NK-92 treated with Interleukin-12 subunit alpha and Interleukin-12 subunit beta, amount 100 ng/mL, for 24 hours (cell line): ENCODE measurements at places on chromosomes 7 and 10.

DNA sequence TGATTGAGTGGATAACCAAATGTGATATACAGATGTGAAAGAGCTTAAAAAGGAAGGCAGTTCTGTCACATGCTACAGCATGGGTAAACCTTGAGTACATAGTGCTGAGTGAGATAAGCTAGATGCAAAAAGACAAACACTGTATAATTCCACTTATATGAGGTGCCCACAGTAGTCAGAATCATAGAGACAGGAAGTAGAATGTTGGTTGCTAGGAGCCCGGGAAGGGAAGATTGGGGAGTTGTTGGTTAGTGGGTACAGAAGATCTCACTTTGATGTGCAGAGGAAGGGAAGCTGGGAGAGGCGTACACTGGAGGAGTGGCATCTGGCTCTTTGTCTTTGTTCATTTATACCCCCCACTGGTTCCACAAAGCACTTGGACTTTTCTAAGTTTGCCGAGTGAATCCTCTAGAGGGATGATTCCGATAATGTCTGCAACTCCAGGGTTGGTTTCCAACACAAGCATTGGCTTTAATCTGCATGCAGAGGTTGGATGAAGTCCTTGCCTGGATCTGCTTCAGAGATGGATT lies 39.5 kb downstream of the TSPAN14 start:
- no peak for DNase-seq

GRCh38 chr7:148611692-148612091 lies 21.1 kb downstream of the C7orf33 start:
- DNase-seq = no peak

DNA sequence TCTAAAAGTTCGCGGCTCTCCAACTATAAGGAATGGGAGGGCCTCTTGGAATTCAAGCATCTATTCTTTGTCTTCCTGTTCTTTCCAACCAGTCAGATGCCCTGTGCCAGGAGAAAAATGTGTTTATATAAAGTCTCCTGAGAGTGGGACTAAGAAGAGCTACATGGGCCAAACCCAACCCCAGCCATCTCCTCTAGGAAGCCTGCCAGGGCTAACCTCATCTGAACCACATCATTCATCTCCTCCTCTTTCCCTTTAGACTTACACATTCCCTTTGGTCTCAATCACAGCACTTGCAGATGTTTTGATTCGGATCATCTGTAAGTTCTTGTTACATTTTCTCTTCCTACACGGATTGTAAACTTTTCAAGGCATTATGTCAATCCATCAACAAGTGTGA lies 62.6 kb downstream of the DOCK4 start:
- no peak for DNase-seq

DNA sequence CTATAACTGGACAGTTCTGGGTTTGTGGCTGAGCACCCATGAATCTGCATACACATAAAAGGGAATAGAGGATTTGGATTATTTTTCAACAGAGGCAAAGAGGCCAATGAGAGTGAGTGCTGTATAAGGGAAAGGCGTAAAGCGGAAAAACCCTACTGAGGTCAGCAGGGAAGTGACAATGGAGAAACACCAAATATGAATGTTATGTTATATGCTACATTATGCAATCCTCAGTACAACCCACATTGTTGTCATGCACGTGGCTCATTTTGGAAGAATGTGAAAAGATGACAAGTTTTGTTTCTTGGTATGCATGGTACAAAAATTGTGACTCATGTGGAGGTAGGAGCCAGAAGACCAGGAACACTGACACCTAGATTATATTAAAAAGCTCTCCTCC lies 113.6 kb upstream of the AMPH start:
- DNase-seq = no peak

- no peak for DNase-seq
Measured at GRCh38 chr10:5479481-5480161, 19.7 kb downstream of the CALML5 start.

DNA sequence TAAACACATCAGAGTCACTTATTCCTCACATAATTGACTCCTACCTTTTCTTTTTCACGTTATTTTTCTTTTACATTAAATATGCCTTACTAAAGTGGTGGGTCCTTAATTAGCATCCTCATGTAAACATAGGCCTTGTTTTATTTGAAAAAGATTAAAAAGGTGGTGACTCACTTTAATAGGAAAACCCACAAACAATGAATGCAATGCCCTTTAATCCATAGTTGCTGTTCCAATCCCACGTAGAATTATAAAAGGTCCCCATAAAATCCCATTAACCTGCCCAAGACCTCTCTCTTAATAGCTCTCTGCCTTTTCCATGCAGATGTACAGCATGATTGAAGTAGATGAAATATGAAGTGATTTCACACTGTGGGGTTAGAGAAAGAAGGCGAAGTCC lies 32.2 kb downstream of the SLC16A12 start:
- no peak for DNase-seq

DNA sequence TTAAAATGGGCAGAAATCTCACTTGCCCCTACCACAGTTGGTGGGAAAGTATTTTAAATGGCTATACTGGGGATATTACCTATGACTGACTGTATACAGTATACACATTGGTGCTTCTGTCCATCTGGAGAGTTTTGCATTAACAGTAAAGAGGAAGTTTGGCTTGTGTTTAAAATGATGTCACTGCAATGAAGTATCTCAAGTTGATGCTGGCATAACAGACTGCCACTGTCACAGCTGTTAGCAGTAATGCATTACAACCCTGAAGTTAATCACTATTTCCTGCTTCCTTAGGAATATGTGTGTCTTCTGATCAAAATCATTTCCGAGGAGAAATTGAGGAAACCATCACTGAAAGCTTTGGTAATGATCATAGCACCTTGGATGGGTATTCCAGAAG lies 1.9 kb downstream of the DKK1 start:
- no peak for DNase-seq

DNA sequence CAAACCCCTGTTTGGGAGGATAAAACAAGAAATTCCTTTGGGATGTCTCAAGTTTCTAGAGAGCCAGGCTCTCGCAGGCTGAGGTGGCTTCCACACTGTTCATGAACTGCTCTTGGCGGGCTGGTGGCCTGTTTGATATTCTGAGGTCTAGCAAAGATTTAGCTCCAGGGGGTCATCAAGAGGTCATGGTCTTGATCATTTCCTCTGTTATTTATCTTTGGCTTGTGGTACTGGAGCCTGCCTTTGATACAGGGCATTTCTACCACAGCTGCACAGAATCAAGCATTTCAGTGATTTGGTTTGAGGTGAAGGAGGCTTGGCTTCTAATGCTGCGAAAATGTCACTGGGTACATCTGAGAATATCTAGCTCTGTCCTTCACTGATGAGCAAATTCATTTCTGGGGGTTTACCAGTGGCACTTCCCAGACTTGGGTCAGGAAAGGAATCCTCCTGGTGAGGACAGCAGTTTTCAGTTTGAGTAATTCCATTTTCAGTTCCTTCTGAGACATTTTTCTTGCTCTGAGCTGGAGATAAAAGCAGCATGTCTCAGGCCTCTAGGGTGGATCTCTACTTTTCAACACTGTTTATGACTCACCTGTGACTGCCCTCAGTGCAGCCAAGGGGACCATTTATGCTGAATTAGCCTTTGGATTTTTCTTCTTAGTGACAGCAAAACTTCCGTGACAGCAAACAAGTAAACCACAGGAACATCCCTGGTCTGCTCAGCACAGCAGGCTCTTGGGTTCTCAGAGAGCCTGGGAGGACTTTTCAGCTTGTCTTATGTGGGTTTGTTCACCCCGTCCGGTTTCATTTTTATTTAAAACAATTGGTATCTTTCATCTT lies 312.0 kb downstream of the RNLS start:
- peak; percentile 25 for DNase-seq

GRCh38 chr10:127935071-127935561 lies 28.2 kb downstream of the PTPRE start:
- no peak for DNase-seq
